ENCODE measurements at places on chromosomes 5 and 9. TPM values are rescaled to one million over a fixed set of nuclear protein-coding genes. Genes with fewer than 3 reads are reported as not detected.

DNA sequence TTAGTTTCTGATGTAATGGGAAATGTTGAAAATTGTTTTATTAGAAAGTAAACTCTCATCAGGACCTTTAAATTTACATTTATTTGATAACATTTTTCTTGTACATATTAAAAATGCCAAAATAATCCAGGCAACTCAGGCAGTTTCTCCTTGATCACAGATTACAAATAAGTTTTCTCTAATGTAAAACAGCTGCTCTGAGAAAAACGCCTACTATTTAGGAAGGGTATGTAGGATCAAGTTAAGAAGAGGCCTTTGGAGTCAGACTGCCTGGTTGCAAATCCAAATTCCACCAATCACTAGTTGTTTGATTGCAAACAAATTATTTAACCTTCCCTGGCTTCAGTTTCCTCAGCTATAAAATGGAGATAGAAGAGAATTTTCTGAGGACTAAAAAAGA lies 610.8 kb downstream of the PDE4D start:
- H3K4me3 ChIP-seq = no peak overlapping the region
- no peak for DNase-seq
- H3K36me3 ChIP-seq = no peaks in the 10 kb centered on the region
- H3K27me3 ChIP-seq = no peaks in the 10 kb centered on the region

Gene RBM27
- total RNA-seq = 18.4 TPM

Gene ANKRD33B
- total RNA-seq = 8.2 TPM

DNA sequence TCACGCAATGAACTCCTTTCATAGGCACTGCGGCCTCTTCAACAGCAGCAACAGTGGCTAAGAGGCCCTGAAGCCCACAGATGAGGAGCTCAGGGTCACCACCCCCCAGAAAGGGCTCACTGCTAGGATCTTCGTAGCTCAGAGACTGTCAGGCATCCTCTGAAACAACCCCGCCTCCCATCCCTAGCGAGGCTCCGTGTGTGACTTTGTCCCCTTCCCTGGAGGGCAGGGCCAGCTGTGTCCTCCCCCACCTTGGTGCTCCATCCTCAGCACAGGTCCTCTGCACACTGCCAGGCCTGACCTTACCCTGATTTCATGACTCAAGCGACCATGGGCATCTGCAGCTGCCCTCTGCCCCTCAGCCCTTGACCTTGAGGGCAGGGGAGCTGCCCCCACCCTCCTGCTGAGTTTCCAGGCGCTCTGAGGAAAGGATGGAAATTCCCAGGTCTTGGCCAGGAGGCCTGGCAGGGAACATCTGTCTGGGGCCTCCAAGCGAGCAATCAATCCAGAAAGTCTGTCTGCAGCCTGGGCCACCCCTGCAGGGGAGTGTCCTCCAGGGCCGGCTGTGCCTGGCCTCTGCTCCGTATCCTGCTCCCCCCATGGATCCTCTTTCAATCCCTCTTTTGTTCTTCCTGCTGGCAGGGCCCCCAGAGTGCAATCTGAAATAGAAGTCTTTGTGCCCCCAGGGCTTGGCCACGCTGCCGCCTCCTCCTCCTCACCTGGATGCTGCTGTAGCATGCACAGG lies 6.8 kb upstream of the IRX4 start:
- peaks cover 32% of the 10 kb centered on the region for H3K4me1 ChIP-seq
- no peak overlapping the region for H3K27ac ChIP-seq
- no peaks in the 10 kb centered on the region for H3K36me3 ChIP-seq
- H3K27me3 ChIP-seq = peaks cover 41% of the 10 kb centered on the region
- H3K4me3 ChIP-seq = no peak overlapping the region

DNA sequence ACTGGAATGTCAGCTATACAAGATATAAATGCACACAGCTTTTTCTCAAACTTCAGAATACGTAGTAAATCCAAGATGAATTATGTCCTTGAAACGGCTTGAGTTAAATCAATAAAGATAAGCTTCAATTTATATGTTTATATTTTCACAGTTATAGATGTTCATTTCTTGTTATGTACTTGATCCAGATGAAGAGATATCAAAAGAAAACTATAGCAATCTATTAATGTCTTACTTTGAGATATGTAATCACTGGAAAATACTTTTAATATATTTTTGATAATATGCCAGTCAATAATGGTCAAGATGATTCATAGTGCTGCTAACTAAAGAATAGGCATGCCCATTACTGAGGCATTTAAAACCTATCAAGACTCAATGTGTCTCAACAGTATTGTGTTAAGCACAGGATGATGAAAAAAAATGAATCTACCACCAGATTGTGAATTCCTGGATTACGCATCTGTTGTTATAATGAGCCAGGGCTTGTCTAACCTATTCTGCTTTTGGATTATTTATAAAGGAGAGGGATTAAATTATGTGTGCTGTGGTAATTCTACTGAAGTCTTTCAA lies 372.6 kb upstream of the PRR16 start:
- DNase-seq = no peak
- H3K4me3 ChIP-seq = no peak overlapping the region
- H3K27ac ChIP-seq = no peak overlapping the region
- H3K27me3 ChIP-seq = no peaks in the 10 kb centered on the region

- DNase-seq = no peak
- peaks cover 17% of the 10 kb centered on the region for H3K4me1 ChIP-seq
- no peaks in the 10 kb centered on the region for H3K27me3 ChIP-seq
- H3K4me3 ChIP-seq = no peak overlapping the region
- H3K27ac ChIP-seq = no peak overlapping the region
- H3K36me3 ChIP-seq = no peaks in the 10 kb centered on the region
Observed at GRCh38 chr9:93072383-93072795, 13.9 kb downstream of the SUSD3 start.

- no peaks in the 10 kb centered on the region for H3K4me1 ChIP-seq
- DNase-seq = no peak
- no peaks in the 10 kb centered on the region for H3K36me3 ChIP-seq
- H3K27ac ChIP-seq = no peak overlapping the region
- no peaks in the 10 kb centered on the region for H3K27me3 ChIP-seq
Observed at GRCh38 chr9:21266733-21267484, 27.1 kb upstream of the IFNA14 start.

DNA sequence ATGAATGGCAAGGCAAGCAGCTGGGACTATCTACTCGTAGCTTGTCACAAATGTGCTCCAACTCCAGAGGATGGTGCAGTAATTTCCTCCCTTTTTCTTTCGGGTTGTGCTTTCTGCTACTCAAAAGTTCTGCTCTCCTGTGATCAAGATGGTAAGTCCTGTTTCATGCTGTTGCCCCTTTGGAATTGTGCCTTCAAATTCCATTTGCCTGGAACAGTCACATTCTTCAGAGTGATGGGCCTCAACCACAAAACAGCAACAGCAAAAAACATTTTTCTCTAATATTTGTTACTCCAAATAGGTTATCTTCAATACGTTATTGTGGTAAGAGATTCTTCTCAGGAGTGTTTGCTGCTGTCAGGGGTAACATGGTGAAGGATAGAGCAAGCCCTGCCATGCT lies 209.3 kb downstream of the PALM2AKAP2 start:
- DNase-seq = no peak
- no peak overlapping the region for H3K4me3 ChIP-seq
- H3K4me1 ChIP-seq = peaks cover 4% of the 10 kb centered on the region
- H3K27ac ChIP-seq = no peak overlapping the region

GRCh38 chr5:59598547-59598874 lies 295.0 kb downstream of the PDE4D start:
- no peak overlapping the region for H3K27ac ChIP-seq
- no peaks in the 10 kb centered on the region for H3K36me3 ChIP-seq
- DNase-seq = no peak
- H3K4me1 ChIP-seq = no peaks in the 10 kb centered on the region
- no peaks in the 10 kb centered on the region for H3K27me3 ChIP-seq

Gene CCDC171
- total RNA-seq = 1.3 TPM

- no peak overlapping the region for H3K27ac ChIP-seq
- no peak overlapping the region for H3K4me3 ChIP-seq
- DNase-seq = no peak
- no peaks in the 10 kb centered on the region for H3K36me3 ChIP-seq
Observed at GRCh38 chr5:144800169-144800568, 629.5 kb downstream of the KCTD16 start.

- no peaks in the 10 kb centered on the region for H3K27me3 ChIP-seq
- H3K27ac ChIP-seq = no peak overlapping the region
- H3K4me3 ChIP-seq = no peak overlapping the region
- no peaks in the 10 kb centered on the region for H3K4me1 ChIP-seq
Observed at GRCh38 chr9:84386753-84387152, 46.2 kb upstream of the SLC28A3 start.

DNA sequence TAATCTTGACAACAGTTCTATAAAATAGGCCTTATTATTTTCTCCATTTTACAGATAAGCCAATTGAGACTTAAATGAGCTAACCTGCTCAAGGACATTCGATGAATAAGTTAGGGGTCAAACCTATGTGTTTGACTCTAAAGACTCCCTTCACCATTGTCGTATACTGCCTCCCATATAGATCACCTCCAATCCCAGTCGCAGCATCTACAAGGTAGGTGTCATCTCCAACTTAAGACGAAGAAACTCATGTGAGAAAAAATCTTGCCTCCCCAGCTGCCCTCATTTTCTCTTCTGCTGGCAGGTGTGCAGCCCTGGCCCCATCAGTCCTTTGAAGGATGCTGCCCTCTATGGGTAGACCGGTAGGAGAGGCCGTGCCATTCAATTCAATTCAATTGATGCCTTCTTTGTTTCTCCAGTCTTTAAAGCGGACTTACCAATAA lies 75.2 kb upstream of the SMARCA2 start:
- no peaks in the 10 kb centered on the region for H3K4me1 ChIP-seq
- no peaks in the 10 kb centered on the region for H3K27me3 ChIP-seq
- no peak overlapping the region for H3K4me3 ChIP-seq
- no peaks in the 10 kb centered on the region for H3K36me3 ChIP-seq
- no peak for DNase-seq

Measured in esophagus muscularis mucosa (tissue), 4 donors.